Right forelimb (tissue), 1 donor: ENCODE measurements at places on chromosomes 16 and 17.
A peak's percentile ranks its signal among the peaks of the same experiment; 100 is the strongest.

DNA sequence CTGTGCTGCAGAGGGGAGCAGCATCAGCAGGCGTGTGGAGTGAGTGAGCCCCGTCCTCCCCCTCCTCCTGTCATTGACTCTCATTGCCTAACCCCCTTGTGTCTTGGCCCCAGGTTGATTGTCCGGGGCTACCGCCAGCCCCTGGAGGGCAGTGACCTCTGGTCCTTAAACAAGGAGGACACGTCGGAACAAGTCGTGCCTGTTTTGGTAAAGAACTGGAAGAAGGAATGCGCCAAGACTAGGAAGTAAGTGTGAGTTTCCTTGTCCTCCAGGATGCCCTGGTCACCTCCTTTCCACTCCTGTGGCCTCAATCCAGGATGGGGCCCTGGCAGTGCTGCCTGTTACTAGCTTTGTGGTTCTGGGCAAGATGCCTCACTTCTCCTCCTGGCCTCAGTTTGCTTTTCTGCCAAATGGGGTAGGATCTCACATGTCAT, 87.0 kb downstream of the ABCC1 start:
- no peak for DNase-seq

DNA sequence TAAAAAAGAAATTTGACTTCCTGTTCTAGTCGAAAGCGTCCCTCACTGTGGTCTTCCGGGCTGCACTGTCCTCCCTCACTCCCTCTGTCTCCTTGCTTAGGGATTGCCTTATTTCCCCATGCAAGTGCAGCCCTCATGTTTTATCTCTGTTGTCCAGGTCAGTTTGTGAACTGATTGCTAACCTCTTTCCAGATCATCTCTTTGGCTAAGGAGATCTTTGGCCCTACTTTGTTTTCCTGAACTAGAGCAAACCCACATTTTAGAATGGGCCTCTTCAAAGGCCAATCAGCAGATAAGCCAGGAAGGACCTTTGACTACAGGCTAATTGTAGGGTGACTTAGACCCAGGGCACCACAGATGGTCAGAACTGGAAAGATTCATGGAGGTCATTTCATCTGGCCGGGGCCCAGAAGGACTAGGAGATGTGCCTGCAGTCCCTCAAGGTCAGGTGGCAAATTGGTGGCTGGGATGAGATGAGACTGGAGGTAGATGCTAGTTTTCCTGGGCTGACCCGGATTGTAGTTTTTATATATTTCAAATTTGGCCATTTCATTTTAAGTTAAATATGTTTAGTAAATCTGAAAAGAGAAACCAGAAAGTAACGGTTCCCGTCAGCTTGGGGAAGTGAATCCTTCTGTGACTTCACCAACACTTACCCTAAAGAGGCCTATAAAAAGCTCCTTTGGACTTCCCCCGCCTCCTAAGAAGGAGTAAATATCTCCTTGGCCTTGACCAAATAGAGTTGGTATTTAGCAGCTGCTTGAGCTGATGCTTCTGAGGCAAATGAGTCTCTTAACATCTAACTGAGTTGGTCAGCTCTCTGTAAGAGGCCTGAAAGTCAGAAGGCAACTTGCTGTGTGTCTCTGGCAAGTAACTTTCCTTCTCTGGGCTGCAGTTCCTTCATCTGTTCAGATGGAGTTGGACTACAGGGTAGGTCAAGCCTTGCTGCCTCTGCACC, 6.2 kb upstream of the SLC25A19 start:
- no peak for DNase-seq

GRCh38 chr16:47927330-47927729, 228.5 kb downstream of the ABCC12 start:
- DNase-seq = no peak

GRCh38 chr17:4903051-4903818, at the start of gene CHRNE:
CHRNE (minus strand) TSS chr17:4903098; CDS start chr17:4903063, 35 bp downstream.
- peak; percentile 80 for DNase-seq

- DNase-seq = no peak
These were observed at the start of gene CD300LF for GRCh38 chr17:74712756-74713155. CD300LF (minus strand) TSS chr17:74712923; CDS start chr17:74712866, 57 bp downstream.

DNA sequence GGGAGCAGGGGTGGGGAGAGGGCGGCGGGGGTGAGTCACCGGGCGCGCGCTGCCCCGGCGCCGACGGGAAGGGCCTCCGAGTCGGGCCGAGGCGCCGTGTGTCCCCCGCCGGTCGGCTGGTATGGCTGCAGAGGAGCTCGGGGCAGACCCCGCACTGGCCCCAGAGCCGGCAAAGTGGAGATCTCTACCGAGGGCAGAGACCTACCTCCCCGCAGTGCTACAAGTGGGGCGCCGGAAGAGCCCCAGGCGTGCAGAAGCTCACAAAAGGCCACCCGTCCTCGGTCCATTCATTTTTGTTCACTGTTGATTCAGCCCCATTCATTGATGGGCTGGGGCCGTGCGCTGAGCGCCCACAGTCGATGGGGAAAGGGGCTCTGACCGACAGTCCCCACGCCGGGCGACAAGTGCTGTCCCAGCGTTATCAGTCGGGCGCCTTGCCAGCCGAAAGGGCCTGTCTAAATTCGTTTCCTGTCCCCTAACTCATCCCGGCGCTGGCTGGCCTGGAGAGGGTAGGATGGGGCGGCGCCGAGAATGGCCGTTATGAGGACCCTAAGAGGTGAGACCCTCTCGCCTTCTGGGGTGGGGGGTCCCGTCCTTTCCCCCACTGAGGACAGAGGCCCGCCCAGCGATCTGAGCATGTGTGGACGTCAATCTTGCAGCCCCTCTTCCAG, 709 bp upstream of the ENO3 start:
- DNase-seq = peak; percentile 61

- no peak for DNase-seq
These were observed 8.2 kb upstream of the SEC14L1 start for GRCh38 chr17:77132411-77133086.

DNA sequence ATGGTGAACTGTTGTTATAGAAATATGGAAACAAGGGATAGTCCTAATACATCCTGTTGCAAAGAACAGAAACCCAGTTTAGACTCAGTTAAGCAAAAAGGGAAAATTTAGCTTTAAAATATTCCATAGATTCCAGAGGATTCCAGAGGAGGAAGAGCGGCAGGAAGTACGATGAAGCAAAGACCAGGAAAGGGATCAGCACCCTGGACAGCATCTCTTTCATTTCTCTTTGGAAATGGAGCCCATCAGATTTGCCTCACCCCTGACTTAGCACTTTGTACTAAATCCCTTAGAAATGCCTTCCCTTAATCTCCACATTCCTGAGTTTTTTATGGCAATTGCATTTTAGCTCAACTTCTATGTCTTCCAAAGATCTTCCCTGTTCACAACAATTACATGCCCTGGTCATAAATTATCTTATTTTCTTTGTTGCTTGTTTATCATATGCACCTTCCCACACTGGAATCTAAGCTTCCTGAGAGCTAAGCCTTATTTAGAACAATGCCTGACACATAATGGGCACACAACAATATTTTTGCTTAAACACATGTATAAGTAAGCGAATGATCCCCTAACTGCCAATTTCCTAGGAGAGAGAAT, 150.0 kb upstream of the RBFOX1 start:
- no peak for DNase-seq

- no peak for DNase-seq
These were observed 59.4 kb downstream of the RGS9 start for GRCh38 chr17:65196617-65197016.

GRCh38 chr16:67803894-67804293, 2.5 kb downstream of the RANBP10 start:
- no peak for DNase-seq

- no peak for DNase-seq
These were observed 69.6 kb downstream of the RAI1 start for GRCh38 chr17:17750881-17751280.

DNA sequence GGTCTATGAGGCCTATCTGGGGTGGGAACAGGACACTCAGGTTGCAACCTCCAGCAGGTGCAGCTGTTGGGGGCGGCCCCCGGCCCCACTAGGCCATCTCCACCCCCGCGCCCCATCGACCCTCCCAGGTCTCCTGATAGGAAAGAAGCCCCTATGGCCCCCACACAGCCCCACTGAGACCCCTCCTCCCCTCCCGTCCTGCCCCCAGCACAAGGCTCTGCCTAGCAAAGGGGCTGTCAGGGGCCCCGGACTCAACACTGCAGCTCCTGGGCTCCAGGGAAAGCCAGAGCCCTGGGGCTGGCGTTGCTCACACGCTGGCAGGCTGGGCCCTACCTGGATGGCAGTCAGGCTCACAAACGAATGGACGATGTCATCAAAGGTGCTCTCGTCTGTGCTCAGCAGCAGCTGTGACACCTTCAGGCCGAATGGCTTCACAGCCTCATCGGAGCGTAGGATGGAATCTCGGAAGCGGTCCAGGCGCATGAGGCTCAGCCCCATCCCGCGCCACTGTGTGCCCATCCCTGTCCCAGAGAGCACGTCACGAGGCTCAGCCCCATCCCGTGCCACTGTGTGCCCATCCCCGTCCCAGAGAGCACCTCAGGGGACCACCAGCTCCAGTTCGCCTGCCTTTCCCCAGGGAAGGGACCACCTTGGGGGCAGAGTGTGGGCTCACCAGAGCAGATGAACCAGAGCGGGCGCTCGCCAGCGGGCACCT, 7.3 kb downstream of the FASN start:
- peak; percentile 18 for DNase-seq

- DNase-seq = no peak
These were observed 244.8 kb downstream of the CDH8 start for GRCh38 chr16:61791464-61791863.

GRCh38 chr17:75020331-75021110, 8.1 kb downstream of the MRPL58 start:
- no peak for DNase-seq

DNA sequence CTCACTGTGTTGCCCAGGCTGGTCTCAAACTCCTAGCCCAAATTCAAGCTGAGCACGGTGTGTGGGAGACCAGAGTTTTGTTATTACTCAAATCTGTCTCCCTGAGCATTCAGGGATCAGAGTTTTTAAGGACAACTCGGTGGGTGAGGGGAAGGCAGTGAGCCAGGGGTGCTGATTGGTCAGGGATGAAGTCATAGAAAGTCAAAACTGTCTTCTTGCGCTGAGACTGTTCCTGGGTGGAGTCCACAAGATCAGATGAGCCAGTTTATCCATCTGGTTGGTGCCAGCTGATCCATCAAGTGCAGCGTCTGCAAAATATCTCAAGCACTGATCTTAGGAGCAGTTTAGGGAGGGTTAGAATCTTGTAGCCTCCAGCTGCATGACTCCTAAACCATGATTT, 346.3 kb downstream of the TMEM114 start:
- no peak for DNase-seq

- no peak for DNase-seq
These were observed 23.3 kb downstream of the PIMREG start for GRCh38 chr17:6467567-6467966.

GRCh38 chr17:6753546-6753945, 2.3 kb upstream of the XAF1 start:
- DNase-seq = no peak

DNA sequence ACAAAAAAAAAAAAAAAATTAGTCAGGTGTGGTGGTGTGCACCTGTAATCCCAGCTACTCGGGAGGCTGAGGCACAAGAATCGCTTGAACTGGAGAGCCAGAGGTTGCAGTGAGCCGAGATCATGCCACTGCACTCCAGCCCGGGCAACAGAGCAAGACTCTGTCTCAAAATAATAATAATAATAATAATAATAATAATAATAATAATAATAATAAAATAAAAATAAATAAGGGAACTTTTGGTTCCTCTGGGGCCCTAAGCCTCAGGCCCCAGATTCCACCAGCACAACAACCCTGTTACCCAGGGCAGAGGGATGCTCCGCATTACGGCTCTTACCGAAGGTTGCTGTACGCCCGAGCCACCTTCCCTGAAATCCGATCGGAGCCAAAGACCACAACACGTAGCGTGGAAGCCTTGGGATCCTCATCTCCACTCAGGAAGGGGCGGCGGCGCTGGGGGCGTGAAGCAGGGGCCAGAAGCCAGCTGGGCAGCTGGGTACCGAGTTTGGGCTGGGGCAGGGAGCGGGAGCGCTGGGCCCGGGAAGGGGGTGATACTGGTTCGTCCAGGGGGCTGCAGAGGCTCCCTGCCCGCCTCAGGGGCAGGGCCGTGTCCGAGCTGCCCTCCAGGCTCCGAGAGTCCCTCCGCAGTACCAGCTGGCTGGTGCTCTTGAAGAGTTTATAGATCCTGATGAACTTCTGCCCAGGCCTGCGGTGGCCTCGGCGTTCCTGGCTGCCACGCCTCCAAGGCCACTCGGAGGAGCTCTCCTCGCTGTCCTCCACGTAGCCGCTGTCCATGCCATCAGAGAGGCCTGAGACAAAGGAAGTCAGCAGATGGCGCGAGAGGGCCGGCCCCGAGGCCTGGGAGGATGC, 20.6 kb upstream of the PIK3R6 start:
- DNase-seq = peak; percentile 43

DNA sequence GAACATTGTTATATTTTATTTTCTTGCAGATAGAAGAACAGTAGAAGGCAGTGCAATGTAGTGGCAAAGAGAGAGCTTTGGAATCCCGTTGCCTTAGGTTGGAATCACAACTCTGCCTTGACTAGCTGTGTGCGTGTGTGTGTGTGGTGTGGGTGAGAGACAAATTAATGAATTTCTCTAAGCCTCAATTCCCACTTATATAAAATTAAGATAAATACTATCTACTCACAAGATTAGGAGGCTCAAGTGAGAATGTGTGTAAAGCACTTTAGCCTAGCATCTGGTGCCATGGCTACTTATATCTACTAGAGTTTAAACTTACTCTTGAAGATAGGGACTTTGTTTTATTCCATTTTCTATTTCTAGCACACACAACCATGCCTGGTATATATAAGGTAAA, 12.8 kb downstream of the CPD start:
- no peak for DNase-seq

DNA sequence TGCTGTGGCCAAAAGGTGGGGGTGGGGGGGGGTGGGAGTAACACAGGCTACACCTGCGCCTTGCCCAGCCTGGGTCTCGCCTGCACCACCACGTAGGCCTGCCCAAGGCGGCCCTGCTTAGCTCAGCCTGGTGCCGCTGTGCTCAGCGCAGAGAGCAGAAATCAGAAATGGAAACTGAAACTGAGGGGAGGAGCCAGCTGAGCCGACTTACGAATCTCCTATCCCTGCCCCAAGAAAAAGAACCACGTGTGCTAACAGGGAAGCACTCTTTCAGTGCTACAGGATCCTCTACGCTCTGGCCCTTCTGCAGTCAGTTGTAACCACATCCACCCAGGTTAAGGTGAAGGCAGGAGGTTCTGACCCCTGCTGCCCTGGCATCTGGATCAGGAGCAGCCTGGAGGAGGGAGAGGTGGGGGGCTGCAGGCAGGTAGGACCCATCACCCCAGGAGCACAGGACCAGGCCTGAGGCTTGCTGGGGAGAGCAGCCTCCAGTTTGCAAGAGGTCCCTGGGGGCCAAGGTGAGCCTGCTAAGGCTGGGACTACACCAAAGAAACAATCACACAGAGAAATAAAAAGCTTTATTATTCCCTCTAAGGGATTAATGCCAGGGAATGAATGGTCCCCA, at the start of gene DHX58:
TSS of gene DHX58 (minus strand) at position 163 of the 625 bp plus-strand sequence. CDS start 822 bp downstream, outside the sequence.
- peak; percentile 81 for DNase-seq

- DNase-seq = no peak
These were observed 1.8 kb upstream of the C16orf95 start for GRCh38 chr16:87319011-87319410.

- peak; percentile 74 for DNase-seq
These were observed at the start of gene SYNGR2 for GRCh38 chr17:78168242-78168902. SYNGR2 (plus strand) TSS chr17:78168581; CDS start chr17:78168617, 36 bp downstream.

- no peak for DNase-seq
These were observed 9.9 kb downstream of the AXIN1 start for GRCh38 chr16:342455-343213.
